ENCODE measurements at places on chromosomes 3 and 15. TPM values are rescaled to one million over a fixed set of nuclear protein-coding genes. Genes with fewer than 3 reads are reported as not detected.

DNA sequence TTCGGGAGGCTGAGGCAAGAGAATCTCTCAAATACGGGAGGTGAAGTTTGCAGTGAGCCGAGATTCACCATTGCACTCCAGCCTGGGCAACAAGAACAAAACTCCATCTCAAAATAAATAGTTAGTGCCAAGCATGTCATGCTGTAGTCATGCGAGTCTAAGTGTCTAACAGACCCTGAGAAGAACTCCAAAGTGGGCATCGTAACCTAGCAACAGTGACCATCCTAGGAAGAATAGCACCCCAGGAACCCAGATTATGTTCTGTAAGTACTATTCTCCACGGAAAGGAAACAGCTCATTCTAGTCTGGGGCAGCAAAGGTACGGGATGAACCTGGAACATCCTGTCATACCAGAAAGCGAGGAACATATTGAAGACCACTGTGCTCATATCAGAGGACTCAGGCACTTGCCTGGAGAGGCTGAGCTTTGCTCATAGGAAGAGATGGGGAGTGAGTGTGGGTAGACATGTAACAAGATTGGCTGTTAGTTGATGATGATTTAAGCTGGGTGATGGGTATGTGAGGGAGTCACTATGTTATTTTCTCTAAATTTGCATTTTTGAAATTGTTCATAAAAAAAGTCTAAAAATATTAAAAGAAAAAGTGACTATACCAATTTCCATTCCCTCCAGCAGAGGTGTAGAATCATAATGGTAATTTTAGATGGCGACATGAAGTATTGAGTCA, 31.7 kb downstream of the BCL2L10 start:
- no peak for DNase-seq
- no peak overlapping the region for H3K4me3 ChIP-seq
- no peaks in the 10 kb centered on the region for H3K27me3 ChIP-seq
- H3K27ac ChIP-seq, result no peak overlapping the region

GRCh38 chr3:120855665-120856437, 52.2 kb upstream of the STXBP5L start:
- peak; percentile 85 for DNase-seq
- H3K36me3 ChIP-seq, result no peaks in the 10 kb centered on the region
- no peak overlapping the region for H3K4me3 ChIP-seq
- no peak overlapping the region for H3K27ac ChIP-seq

DNA sequence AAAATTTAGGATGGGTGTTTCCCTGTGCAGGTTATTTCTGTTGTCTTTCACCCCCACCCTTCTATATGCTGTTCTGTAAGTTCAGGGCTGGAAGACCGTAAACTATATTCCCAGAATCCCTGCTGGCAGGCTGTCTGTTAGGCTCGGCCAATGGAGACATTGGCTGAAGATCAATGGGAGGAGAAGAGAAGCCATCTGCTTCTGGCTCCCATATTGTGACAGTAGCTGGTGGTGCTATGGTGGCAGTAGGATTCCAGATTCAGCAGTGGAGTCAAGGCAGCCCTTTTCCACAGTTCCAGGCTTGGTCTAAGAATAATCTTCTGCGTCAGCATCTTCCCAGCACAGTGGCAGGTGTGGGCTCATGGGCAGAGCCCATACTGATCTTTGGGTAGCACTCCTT, 226.6 kb downstream of the ABHD5 start:
- no peaks in the 10 kb centered on the region for H3K36me3 ChIP-seq
- no peak overlapping the region for H3K27ac ChIP-seq
- no peak overlapping the region for H3K4me3 ChIP-seq
- no peak for DNase-seq

DNA sequence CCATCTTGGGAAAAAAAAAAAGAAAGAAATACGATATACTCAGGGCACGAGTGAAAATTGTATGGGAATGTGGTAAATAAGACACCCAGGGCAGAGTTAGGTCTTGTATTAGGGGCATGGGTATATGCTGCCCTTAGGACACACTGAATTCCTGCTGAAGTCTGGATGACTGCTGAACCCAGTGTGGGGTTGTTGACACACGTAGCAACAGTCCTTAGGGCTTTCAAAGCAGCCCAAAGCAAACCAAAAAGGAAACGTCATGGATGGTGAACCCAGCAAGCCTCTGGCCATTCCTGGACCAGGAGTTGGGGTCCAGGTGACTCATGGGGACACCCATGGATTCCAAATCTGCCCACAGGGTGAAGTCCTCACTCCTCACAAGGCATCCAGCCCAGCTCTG, 27.1 kb upstream of the SEMA3F start:
- no peak overlapping the region for H3K27ac ChIP-seq
- H3K4me1 ChIP-seq, result no peaks in the 10 kb centered on the region
- no peaks in the 10 kb centered on the region for H3K27me3 ChIP-seq
- H3K4me3 ChIP-seq, result no peak overlapping the region

- H3K4me3 ChIP-seq, result no peak overlapping the region
- H3K27me3 ChIP-seq, result no peaks in the 10 kb centered on the region
- DNase-seq, result no peak
- H3K36me3 ChIP-seq, result no peaks in the 10 kb centered on the region
- H3K4me1 ChIP-seq, result no peaks in the 10 kb centered on the region
These were observed 84.0 kb upstream of the ALDH1L1 start for GRCh38 chr3:126264381-126264780.

DNA sequence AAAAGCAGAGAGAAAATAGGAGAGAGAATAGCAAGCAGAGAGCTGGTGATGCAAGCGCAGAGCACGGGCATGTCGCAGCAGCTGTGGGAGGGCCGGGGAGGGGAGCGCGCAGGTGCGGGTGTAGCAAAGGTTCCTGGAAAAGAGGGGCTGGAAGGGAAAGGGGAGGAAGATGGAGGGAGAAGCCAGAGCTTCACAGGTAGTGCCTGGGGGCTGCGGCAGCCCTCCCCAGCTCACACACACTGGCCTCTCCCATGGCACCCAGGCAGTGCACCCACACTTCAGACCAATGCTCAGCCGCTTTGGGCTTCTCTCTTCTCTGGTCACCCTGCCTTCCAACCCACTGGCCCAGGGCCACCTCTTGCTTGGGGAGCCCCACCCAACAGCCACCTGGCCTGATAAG, 72.1 kb downstream of the ADAMTS7 start:
- H3K36me3 ChIP-seq, result no peaks in the 10 kb centered on the region
- H3K27me3 ChIP-seq, result no peaks in the 10 kb centered on the region
- no peak overlapping the region for H3K4me3 ChIP-seq
- H3K4me1 ChIP-seq, result no peaks in the 10 kb centered on the region
- no peak for DNase-seq
- no peak overlapping the region for H3K27ac ChIP-seq

DNA sequence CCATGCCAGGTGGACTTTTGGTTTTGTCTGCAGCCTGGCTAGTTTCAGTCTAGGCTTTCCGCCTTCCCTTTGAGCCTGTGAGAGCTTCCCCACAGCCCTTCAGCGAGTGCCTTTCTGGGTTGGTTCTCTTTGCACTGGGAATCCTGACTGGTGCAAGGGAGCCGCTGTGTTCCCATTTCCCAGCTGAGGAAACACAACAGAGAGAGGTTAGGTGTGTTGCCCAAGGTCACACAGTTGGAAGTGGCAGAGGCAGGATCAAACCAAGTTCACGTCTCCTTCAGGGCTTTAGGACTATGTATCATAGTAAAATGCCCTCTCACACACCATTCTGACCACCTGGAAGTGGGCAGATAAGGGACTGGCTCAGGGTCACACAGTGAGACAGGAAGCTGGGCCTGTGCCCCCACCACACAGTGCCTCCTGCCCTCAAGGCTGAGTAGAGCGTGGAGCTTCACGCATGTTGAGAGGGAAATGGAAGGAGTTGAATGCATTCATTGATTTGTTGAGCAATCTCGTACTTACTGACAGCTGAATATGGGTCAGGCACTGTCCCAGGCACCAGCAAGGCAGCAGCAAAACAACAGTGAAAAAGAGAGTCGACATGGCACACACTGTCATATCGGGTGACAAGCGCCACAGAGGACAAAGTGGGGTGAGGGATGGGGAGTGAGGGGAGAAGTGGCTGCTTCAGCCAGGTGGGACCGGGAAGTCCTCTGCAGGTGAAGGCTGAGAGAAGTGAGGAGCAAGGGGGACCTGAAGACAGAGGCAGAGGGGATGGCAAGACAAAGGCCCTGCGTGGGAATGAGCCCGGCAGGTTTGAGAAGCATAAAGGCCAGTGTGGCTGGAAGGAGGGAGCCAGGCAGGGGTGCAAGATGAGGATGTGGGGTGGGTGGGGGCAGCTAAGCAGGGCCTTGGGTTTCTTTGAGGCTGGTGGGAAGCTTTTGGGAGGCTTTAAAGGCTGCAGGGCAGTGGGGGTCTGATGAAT, 12.3 kb upstream of the ANPEP start:
- DNase-seq, result no peak
- H3K27ac ChIP-seq, result no peak overlapping the region
- H3K4me3 ChIP-seq, result no peak overlapping the region
- H3K27me3 ChIP-seq, result peaks cover 7% of the 10 kb centered on the region

DNA sequence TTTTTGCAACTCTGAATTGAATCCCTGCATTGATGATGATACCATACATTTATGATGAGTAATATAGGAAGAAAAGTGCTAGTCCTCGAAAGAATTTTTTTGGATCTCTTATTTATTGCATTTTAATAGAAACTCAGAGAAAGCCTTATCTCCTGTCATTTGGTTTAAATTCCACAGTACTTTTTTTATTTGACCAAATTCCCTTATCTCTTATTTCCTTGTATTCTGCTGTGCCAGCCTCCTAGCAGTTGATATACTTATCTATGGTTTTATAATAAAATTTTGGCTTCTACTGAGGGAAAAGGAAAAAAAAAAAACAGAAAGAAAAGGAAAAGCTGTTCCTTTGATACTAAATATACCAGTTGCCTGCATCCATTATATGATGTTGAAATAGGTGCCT, 535.1 kb upstream of the NR2F2 start:
- H3K27ac ChIP-seq, result no peak overlapping the region
- H3K4me1 ChIP-seq, result no peaks in the 10 kb centered on the region
- no peaks in the 10 kb centered on the region for H3K27me3 ChIP-seq
- no peak for DNase-seq

DNA sequence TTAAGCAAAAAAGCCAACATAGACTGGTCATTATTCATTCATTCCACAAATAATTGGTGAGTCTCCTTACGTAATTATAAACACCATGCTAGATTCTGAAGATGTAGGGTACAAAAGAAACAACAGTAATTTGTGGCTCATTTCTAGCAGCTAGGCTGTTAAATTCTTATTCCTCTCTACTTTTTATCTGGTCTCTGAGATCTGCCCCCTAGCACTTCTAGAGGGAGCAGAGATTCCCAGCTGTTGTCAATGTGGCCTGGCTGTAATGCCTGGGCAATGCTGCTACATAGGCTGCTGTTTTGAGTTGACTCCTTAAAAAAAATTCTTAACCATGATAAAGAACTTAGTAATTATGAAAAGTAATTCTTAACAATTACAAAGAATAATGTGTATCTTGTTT, 434.9 kb upstream of the THRB start:
- no peaks in the 10 kb centered on the region for H3K4me1 ChIP-seq
- H3K4me3 ChIP-seq, result no peak overlapping the region
- no peak for DNase-seq
- no peak overlapping the region for H3K27ac ChIP-seq
- H3K36me3 ChIP-seq, result no peaks in the 10 kb centered on the region
- no peaks in the 10 kb centered on the region for H3K27me3 ChIP-seq

- no peaks in the 10 kb centered on the region for H3K36me3 ChIP-seq
- no peak overlapping the region for H3K4me3 ChIP-seq
- peaks cover 25% of the 10 kb centered on the region for H3K4me1 ChIP-seq
- DNase-seq, result peak; percentile 41
- no peaks in the 10 kb centered on the region for H3K27me3 ChIP-seq
- no peak overlapping the region for H3K27ac ChIP-seq
These were observed 89.7 kb downstream of the HMG20A start for GRCh38 chr15:77510066-77511057.

- H3K27me3 ChIP-seq, result no peaks in the 10 kb centered on the region
- H3K4me3 ChIP-seq, result no peak overlapping the region
- DNase-seq, result no peak
- H3K27ac ChIP-seq, result no peak overlapping the region
These were observed 28.8 kb upstream of the PYDC2 start for GRCh38 chr3:191432162-191432561.

DNA sequence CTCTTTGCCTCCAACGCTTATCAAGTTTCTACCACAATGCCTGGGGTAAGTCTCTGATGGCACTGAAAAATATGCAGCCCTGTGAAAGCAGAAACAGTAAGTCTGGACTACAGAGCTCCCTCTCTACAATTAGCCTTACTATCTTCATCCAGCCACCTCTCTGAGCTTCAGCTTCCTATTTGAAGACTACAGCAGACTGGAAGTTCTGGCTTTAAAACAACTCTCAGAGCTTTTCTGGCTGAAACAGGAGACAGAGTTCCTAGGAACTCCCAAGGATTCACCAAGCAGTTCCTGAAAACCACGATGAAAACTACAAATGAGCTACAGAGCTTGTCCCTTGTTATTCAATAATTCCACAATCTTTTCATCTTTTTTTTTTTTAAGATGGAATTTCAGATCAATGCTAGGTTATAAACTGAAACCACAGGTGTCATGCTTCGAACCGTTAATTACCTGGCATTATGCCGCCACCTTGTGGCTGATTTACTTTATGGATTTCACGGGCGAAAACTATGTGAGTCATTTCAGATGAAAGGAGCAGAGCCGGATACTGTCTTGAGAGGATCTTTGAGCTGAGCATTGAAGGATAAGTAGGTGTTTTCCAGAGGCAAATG, 3.9 kb downstream of the CRYGS start:
- DNase-seq, result peak; percentile 82
- no peaks in the 10 kb centered on the region for H3K4me1 ChIP-seq
- no peaks in the 10 kb centered on the region for H3K36me3 ChIP-seq
- H3K27me3 ChIP-seq, result no peaks in the 10 kb centered on the region
- H3K4me3 ChIP-seq, result no peak overlapping the region
- peak overlapping the region; percentile 21 for H3K27ac ChIP-seq

DNA sequence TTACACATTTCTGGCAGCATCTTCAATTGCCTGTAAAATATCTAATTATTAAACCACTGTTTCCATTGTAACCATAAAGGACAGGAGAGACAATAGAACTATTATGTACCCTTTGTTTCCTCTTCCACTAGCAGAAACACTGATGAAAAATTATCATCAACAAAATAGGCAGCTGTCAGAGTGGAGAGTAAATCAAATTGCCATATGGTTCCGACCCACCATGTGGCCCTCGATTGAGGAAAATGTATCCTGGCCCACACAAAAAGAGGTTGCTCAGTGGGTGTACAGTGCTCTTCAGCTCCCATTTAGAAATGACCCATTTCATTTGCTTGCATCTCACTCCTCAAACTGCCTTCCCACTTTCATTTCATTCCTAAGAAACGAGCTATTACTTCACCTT, 570.6 kb upstream of the UBE2E2 start:
- H3K4me1 ChIP-seq, result no peaks in the 10 kb centered on the region
- H3K27ac ChIP-seq, result no peak overlapping the region
- no peak for DNase-seq
- H3K4me3 ChIP-seq, result no peak overlapping the region
- H3K36me3 ChIP-seq, result no peaks in the 10 kb centered on the region

GRCh38 chr3:196423044-196423781, 9.0 kb downstream of the UBXN7 start:
- H3K4me1 ChIP-seq, result peaks cover 44% of the 10 kb centered on the region
- no peaks in the 10 kb centered on the region for H3K36me3 ChIP-seq
- H3K27ac ChIP-seq, result peak overlapping the region; percentile 54
- H3K4me3 ChIP-seq, result no peak overlapping the region
- peak; percentile 86 for DNase-seq
- H3K27me3 ChIP-seq, result no peaks in the 10 kb centered on the region

- peak overlapping the region; percentile 86 for H3K27ac ChIP-seq
- peak overlapping the region; percentile 85 for H3K4me3 ChIP-seq
- no peaks in the 10 kb centered on the region for H3K36me3 ChIP-seq
These were observed 712 bp downstream of the RTF1 start for GRCh38 chr15:41417418-41418195.

The OSTN gene
- 0.36 TPM for total RNA-seq

The RHO gene
- total RNA-seq, result not detected

The RPLP1 gene
- 1,114 TPM for total RNA-seq

The GPR149 gene
- total RNA-seq, result not detected

The IMPG2 gene
- total RNA-seq, result 0.54 TPM

The CACNA1D gene
- 9.7 TPM for total RNA-seq

The ACKR2 gene
- 8.6 TPM for total RNA-seq

The SLCO2A1 gene
- 6.1 TPM for total RNA-seq

The MAP1A gene
- 61.2 TPM for total RNA-seq

Measured in sigmoid colon (tissue), 7 donors.